Fibroblast of skin of scalp (primary cell): ENCODE measurements at places on chromosomes 3 and 15.
A peak's percentile ranks its signal among the peaks of the same experiment; 100 is the strongest.

- DNase-seq, result no peak
These were observed 103.9 kb upstream of the HES1 start for GRCh38 chr3:194031867-194032635.

GRCh38 chr3:173945170-173945569 lies 547.6 kb downstream of the NLGN1 start:
- no peak for DNase-seq

DNA sequence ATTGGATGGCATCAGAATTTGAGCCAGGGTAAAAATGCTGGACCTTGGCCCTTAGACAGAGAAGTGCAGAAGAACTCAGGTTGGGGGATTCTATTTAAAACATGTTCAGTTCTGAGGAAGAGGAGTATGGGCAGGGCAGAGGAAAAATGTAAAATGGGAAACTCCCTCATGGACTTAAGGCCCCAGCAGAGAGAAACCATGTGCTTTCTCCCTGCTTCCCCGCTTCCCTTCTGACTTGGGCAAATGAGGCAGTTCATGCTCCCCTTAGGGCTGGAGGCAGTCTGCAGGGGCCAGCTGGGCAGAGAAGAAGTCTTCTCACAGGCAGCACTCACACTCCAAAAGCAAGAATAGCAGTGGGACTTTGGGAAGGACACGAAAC lies 9.9 kb upstream of the NUDT16 start:
- no peak for DNase-seq

DNA sequence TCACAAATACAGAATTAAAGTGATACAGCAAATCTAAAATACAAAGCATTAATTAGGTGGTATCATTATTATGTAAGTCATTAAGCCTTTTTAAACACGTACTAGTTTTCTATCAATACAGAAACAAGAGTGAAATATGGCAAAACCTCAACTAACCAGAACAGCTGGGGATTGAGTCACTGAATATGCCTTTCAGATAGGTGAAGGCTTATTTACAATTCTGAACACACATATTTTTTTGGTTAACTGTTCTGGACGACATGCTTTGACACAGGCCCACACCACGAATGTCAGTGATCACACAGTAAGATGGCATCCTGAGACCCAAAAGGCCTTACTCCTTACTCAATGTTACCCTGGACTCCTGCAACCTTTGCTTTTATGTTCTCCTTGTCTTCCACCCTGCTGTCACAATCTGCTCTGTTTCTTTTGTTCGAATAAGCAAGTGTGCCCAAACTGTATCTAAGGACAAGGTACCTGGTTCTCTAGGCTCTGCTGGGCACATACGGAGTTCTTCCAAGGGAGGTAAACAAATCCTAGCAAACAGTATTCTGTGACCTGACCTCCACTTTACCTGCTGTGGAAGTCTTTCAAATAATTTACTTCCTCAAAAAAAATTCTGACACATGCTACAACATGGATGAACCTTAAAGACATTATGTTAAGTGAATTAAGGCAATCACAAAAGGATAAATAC lies 7.0 kb downstream of the SFMBT1 start:
- DNase-seq, result no peak

GRCh38 chr15:29747837-29748417 lies 74.3 kb downstream of the TJP1 start:
- DNase-seq, result peak; percentile 36
